ENCODE measurements at places on chromosomes 13 and 19. TPM values are rescaled to one million over a fixed set of nuclear protein-coding genes. Genes with fewer than 3 reads are reported as not detected.

- no peak for DNase-seq
These were observed 122.9 kb downstream of the MIPEP start for GRCh38 chr13:23766283-23766682.

DNA sequence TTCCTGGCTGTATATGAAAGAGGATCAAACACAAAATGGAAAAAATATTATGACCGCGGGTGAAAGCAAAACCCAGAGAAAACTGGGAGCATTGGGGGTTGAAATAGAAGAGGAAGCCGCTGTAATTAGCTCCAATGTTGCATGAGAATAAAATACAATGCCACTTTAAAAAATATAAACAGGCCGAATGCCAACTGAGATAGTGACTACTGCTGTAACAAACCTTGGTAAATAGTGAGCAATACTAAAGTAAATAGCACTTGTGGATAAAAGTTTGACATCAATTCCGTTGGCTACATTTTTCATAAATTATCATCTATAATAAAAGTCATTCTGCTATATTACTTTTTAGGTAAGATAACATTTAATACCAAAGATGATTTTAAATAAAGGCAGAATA, 395.8 kb upstream of the MIR17HG start:
- peak; percentile 47 for DNase-seq

Gene KANK2
- 10.8 TPM for total RNA-seq

DNA sequence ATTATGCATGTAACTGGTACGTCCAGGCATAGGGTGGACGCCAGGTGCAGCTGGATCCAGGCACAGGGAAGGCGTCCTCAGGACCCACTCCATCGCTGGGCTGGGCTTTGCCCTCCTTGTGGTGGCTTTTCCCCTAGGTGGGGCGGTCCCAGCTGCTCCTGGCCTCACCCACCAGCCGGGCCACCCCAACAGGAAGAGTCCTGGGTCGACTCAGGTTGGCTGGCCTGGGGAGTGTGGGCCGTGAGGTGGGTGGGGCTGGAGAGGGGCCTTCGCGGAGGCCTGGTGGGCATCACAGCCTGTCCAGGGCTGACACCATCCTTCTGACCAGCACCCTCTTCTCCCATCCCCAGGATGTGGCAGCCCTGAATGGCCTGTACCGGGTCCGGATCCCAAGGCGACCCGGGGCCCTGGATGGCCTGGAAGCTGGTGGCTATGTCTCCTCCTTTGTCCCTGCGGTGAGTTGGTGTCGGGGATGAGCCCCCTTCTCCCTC, 3.2 kb upstream of the GARIN5A start:
- DNase-seq = no peak

Gene CACNA1A
- not detected for total RNA-seq

DNA sequence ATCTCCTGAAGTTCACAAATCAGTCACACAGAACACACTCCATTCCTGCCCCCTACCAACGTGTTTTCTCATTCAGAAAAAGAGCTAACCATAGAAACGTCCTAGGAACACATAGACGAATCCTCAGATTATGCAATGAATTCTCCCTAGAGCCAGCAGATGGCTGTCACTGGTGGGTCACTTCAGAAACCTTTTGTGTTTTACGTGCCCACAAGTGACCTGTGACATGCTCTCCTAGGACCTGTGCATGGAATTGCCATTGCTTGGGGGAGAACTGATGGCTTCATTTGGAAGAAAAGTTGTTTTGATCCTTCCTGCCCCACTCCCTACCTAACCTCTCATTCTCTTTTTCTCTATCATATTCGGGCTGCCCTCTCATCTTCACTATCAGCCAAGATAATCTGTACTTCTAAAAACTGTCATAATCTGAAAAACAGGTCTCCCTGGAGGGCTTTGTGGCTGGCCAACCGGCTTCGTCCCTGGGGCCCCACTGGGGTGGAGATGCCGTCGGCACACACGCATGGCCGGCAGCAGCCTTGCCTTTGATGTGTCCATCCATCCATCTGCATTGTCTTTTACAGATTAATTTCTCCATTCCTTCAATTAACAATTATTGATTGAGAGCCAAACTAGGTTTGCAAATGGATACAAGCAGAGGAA, 144.1 kb upstream of the SERP2 start:
- no peak for DNase-seq

Gene MAMSTR
- 0.13 TPM for total RNA-seq

- DNase-seq = no peak
These were observed 207.0 kb upstream of the ZNF507 start for GRCh38 chr19:32138416-32138815.

Gene ZSCAN22
- total RNA-seq = 2.2 TPM

Gene FOXO1
- total RNA-seq = 12.2 TPM

- no peak for DNase-seq
These were observed 21.3 kb downstream of the HCN2 start for GRCh38 chr19:610801-611480.

Gene ADAMTSL5
- 3.6 TPM for total RNA-seq

DNA sequence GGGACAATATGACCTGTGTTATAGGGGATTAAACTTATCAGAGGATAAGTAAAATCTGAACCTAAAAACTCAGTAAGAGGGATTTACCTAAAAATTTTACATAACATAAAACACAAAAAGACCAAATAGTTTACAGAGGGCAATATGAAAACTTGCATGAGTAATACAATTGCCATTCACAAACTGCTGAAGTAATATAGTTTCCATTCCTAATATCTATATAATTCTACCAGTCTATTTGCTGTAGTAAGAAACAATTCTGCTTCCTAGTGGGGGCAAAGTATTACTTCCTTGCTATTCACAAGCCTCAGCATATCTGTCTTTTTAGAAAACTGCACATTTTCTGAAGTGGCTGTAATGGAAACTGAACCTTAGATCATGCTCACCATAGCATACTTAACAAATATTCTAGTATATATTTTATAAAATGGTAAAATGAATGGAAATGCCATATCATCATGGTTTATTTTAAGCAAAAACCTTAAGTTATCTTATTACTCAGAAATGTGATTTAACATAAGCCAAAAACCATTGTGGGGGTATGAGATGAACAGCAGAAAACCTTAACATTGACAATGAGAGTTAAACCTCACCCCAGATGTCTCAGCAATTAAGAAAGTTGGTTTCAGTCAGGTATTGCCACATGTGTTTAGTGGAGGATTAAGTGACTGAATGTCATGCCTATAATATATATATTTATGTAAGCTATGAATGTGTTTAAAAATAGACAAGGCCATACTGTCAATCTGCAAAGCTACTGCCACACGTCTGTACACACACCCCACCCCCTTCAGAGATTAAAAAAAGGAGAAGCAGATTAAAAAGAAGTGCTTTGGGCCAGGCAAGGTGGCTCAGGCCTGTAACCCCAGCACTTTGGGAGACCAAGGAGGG, 136.8 kb downstream of the MIPEP start:
- DNase-seq = peak; percentile 57

Gene BEST2
- not detected for total RNA-seq

GRCh38 chr13:105798541-105798940, 736.9 kb downstream of the EFNB2 start:
- no peak for DNase-seq

Gene KLHL1
- total RNA-seq = not detected

GRCh38 chr13:66700117-66700601, 530.0 kb downstream of the PCDH9 start:
- DNase-seq = no peak

GRCh38 chr13:60066226-60066625, 97.5 kb downstream of the DIAPH3 start:
- peak; percentile 17 for DNase-seq

DNA sequence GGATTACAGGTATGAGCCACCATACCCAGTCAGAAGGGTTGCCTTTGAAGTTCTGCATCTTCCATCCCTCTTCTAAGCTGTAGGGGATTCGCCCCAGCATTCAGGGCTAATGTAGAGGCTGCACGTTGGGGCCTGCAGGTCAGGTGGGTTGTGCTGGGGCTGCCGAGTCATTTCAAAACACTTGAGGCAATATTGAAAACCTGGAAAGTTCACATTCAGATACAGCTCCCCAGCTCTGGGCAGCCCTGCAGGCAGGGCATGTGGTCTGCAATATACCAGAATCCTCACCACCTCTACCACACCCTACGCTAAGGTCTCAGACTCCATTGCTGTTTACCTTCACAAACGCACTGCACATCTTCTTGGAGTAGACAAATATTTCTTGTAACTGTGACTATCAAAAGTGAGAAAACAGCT, 24.6 kb downstream of the CCNE1 start:
- DNase-seq = peak; percentile 49

DNA sequence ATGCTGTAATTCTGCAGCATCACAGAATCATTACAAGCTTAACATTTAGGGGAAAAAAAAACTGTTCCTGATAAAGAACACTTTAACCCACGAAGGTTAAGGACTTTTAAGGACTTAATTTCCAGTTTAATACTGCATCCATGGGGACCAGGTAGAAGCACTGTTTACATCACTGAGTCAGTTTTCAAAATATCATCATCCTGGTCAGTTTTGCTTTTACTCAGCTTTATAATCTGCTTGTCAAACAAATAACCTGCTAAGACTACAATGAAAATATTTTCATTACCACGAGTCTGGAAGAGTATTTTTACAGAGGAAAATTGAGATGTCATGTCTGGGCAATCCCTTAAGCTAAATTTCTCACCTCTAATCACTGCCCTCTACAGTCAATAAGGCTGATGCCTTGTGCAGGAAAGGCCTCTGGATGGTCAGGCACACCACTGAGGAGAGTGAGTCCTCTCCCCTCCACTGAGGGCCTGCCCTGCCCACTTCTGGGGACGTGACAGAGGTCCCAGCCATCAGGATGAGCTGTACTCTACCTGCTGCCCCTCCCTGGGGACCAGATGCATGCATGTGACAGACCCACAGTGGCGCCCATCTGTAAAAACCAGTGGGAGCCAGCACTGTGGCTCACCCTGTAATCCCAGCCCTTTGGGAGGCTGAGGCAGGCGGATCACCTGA, 31.0 kb downstream of the FOXO1 start:
- DNase-seq = no peak

DNA sequence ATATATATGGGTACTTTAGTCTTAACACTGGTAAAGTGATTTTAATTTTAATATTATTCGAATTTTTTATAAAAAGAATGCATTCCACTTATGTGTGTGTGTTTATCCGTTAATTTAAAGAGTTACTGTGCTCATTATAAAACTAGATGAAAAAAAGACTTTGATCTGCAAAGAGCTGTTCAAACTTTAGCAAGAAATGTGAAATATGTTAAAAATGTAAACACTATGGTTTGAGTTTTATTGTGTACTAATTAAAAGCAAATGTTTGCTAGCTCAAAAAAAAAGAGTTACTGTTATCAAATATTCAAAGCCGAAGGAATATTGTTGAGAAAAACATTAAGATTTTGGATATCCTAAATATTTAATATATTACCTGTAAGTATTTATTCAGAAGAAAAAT, 34.5 kb downstream of the UFM1 start:
- DNase-seq = no peak

GRCh38 chr13:21846605-21847004, 175.7 kb downstream of the FGF9 start:
- no peak for DNase-seq

Gene ZNF99
- not detected for total RNA-seq

Measured in bronchial epithelial cell (primary cell).